Activated CD4-positive, alpha-beta T cell treated with anti-CD3 and anti-CD28 coated beads, Interleukin-2, amount 10 ng/mL, durations not matched to agents 7 days and 5 days (primary cell): ENCODE measurements at places on chromosomes 7 and 10.

DNA sequence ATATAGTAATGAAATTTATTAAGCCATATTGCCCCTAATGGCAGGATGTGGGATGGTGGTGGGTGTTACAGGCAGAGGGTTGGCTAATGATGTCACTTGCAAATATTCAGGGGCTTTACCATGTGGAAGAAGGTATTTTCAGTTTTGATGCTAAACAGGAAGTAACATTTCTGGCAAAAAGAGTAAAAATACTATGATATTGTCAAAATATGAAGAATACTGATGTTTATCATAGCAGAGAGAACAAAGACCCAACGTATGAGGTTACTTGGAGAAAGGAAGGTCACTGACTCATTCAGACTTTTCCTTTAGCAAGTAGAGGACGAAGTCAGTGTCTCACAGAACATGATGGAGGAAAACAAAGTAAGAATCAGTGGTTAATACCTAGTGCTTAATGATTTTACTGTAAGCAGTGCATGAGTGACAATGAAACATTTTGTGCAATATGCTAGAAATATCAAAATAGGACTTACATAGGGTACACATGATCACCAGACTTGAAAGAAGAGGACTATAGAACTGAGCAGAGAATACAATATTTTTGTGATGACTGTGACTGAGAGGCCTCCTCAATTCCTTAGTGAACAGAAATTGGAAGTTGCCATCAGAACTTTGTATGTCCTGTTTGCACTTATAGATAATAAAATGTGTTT is 89.7 kb upstream of the STEAP4 start:
- no peak for DNase-seq

- no peak for DNase-seq
Measured at GRCh38 chr10:7853890-7854289, 35.6 kb downstream of the TAF3 start.

DNA sequence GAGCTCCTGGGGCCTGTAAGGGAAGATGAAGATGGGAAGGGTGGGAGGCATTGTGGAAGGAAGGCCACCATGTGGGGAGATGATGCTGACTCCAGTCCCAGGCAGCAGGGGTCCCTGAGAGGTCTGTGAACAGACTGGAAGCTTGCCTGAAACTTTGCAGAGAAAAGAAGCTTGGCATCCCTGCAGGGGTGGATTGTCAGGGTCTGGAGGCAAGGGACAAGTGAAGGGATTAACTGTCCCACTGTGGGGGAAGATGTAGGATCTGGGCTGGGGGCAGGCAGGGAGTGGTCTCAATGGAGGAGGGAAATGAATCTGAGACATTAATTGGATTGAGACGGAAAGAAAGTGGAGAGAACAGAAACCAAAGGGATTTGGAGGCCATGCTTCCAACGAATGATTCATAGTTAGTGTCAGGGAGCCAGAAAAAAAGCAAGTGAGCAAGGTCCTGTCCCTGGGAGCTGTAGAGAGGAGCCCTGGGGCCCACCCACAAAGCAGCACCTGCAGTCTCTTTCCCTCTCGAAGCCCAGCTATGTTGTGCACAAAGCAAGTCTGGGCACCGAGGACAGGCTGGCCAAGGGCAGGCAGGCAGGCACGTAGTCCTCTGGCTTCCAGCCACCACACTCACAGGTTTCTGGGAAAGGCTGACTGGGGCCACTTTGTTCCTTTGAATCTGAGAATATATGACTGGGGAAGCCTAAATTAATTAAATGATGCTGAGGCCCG is 4.7 kb upstream of the SLC18A3 start:
- no peak for DNase-seq

DNA sequence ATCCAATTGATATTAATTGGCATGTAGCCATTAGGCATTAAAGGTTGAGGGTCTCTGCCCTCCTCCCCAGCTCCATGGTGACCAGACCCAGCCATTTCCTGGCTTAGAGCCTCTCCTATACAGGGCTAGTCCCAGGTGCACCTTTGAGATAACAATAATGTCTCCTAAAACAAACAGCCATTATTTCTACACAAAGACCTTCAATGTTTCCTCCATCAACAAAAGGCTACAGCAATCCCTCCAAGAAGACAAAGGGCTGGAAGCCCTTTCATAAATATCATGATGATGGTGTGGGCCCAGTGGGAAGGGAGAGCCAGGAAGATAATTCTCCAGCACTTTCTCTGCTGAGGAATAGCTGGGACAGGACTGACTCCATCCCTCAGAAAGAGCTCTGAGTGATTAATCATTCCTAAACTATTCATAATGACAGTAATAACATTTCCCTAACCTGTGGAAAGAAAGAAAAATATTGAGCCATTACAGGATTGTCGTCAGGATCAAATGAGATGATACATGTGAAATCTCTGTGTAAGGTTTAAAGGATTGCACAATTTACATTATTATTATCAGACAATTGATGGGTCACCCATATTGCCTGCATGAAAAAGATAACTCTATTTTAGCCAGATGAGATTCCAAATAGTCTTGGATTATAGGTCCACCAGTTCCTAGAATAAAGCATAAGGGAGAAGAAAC is 10.2 kb downstream of the PKD2L1 start:
- DNase-seq: no peak

DNA sequence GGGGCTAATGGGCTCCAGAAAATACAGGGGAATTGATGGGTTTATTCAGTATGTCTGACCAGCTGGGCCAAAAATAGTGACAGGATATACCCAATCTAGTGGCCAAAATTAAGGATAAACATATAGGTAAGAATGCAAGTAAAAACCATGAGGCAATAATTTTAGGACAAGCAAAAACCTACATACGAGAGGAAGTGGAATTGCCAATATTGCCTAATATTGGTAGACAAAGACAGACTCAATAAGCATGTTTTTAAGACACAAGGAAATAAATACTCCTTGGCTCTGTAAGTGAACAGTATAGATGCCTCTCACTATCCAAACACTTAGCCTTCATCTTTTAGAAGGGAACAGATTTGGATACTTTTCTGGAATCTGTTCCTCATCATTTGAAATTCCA is 51.0 kb downstream of the ATXN7L1 start:
- no peak for DNase-seq

DNA sequence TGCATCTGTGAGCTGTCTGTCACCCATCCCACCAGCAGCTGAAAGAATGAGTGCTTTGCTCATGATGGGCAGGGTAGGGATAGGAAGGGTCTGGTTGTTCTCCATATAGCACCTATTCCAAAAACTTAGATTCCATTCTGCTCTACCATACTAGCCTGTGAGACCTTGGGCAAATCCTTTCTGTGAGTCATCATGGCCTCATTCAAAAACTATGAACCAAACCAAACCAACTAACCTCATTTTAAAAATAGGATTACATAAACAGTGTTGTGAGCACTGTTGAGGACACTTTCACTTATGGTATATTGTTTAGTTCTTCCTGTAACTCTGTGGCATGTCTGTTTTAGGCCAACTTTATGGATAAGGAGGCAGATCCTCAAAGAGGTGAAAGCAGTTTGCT is 30.9 kb upstream of the STEAP4 start:
- no peak for DNase-seq

DNA sequence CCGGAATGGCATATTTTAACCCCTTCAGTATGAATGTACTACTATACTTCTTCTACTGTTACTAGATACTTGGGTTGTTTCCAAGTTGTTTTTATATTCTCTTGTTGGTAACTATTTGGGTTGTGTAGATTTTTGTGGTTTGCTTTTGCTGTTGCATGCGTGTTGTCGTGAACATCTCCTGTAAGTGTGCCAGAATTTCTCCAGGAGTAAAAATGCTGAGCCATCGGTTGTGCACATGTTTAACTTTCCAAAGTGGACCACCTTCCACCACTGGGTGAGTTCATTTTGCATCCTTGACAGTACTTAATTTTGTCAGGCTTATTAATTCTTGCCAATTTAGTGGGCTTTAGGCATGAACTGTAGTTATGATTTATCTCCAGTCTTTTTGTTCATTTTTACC is 47.9 kb downstream of the CSGALNACT2 start:
- DNase-seq: no peak

DNA sequence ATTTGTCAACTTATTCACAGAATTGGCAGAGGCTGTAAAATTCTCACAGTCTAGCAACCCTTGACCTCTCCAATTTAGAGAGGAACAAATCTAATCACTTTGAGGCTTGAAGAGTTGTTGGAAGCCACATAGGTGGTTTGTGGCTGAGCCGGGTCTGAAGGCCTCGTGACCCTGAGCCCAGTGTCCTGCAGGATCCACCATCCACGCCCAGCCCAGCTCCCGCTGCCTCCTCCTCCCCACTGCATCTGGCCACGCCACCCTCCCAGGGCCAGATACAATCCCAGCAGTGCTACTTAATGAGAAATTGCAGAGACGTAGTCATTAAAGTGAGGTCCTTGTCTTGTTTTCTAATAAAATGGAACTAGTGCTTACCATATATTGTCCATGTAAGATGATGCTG is 81.4 kb upstream of the SHH start:
- DNase-seq: no peak

GRCh38 chr7:138350701-138351357 is 109.2 kb upstream of the TRIM24 start:
- DNase-seq: no peak

DNA sequence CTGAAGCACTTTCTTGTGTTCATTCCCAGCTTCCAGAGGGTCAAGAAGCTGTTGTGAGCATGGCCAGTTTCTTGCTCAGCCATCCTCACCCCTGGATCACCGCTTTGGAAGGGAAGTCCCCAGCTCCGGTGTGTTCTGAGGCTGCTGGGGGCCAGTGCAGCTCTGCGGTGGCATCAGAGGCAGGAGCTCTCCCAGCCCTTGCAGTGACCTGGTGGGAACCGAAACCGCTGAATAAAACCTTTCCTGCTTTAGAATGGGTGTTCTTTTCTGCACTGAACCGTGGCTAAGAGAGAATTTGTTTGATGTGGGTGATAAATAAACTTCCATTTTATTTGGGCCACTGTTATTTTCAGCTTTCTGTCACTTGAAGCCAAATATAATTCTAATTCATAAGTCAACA is 450.9 kb upstream of the VSTM2A start:
- DNase-seq: no peak

- no peak for DNase-seq
Measured at GRCh38 chr10:132837905-132838304, 52.0 kb upstream of the NKX6-2 start.

- no peak for DNase-seq
Measured at GRCh38 chr10:102438374-102438773, 6.0 kb upstream of the CUEDC2 start.

DNA sequence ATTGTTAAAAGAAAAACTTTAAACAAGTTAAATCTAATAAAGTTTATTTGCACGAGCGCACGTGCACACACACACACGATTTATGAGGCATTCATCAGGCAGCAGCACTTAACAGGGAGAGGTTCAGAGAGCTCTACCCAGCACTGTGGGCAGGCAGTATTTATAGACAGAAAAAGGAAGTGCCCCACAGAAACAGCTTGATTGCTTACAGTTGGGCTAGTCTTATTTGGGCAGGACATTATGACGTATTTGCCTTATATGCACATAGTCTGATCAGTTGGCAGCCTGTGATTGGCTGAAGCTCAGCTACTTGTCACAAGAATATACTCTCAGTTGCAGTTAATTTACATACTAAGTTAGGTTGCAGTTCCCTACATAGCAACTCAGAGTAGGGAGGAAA is 1.2 kb upstream of the SDHAF3 start:
- no peak for DNase-seq

- DNase-seq: no peak
Measured at GRCh38 chr10:100738055-100738827, 7.1 kb upstream of the PAX2 start.

- no peak for DNase-seq
Measured at GRCh38 chr7:101235050-101235449, 2.6 kb downstream of the CLDN15 start.

DNA sequence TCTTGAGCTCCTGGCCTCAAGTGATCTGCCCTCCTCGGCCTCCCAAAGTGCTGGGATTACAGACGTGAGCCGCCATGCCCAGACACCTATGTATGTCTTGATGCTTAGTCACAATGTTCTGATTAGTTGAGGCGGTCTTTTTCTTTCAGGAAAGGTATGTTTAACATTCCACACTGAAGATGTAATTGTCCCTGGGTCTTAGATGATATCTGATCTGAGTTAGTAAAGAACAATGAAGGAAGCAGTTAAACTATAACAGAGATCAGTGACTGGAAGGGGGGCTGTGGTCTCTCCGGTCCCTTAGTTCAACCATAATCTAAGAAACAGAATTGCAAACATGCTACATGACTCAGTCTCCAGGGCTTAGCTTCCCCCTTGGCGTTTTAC is 31.5 kb upstream of the SH2D4B start:
- no peak for DNase-seq

DNA sequence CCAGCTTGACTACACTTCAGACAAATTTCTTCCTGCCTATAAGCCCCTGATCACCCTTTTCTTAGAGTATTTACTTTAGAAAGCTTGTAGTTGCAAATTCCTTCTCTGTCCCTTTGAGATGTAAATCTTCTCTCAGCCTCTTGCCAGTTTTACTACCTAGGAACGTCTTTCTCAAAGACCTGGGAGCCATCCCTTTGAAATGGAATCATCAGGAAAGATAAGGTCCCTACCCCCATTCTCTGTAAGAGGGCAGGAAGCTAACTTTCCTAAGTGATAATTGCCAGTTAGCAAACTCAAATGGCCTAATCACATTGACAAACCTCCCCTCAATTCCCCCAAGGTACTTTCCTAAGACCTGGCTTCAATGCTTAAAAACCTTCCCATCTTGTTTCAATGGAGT is 304.5 kb downstream of the MDFIC start:
- no peak for DNase-seq

- DNase-seq: no peak
Measured at GRCh38 chr7:116674508-116675173, 2.6 kb downstream of the MET start.

DNA sequence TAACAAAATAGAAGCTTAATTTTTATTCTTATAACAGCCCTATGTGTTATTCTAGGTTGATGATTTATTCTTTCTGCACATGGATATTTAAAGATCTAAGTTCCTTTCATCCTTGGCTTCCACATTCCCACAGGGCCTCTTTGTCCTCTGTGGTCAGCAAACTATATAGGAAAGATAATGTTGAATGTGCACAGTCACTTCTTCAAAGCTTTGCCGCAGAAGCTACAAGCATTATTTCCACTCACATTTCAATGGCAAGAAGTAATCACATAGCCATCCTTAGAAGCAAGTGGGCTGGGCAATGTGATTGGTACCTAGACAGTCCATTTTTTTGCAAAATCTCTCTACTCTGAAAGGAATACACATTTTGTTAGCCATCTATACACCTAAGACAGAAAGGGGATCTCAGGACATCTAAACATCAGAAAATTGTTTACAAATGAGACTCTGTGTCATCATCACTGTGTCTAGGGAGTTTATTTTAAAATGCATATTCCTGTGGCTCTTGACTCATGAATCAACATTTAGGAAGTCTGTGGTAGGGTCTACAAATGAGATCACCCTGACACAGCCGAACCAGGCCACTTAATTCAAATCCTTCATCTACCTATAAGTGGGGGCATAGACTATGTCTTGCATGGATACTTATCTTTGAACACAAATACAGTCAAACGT is 1060.5 kb downstream of the XPNPEP1 start:
- DNase-seq: no peak

- no peak for DNase-seq
Measured at GRCh38 chr7:3436746-3437145, 135.7 kb downstream of the SDK1 start.
